ENCODE measurements at places on chromosomes 5 and 9.
A peak's percentile ranks its signal among the peaks of the same experiment; 100 is the strongest.

DNA sequence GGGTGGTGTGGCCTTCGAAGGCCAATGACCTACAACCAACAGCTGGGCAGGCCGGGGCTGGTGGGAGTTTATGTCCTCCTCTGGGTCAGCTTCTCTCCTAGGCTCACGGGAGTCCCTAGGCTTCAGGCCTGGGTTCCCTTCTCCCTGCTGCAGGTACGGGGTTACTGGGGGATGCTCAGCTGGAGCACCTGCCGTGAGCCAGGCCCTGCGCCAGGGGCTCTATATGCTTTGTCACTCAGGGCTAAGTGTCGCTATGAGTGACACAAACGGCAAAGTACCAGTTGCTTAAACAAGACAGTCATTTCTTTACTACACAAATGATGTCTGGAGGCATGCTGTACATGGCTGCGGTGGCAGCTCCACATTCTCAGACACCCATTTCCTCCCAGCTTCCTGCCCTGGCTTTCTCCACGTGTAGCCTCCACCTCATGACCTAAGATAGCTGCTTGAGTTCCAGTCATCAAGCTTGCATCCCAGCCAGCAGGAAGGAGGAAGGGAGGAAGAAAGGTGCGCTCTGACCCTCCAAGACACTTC is 22.5 kb upstream of the NINJ1 start:
- no peak for DNase-seq

GRCh38 chr5:143653256-143653655 is 158.7 kb upstream of the HMHB1 start:
- no peak for DNase-seq

DNA sequence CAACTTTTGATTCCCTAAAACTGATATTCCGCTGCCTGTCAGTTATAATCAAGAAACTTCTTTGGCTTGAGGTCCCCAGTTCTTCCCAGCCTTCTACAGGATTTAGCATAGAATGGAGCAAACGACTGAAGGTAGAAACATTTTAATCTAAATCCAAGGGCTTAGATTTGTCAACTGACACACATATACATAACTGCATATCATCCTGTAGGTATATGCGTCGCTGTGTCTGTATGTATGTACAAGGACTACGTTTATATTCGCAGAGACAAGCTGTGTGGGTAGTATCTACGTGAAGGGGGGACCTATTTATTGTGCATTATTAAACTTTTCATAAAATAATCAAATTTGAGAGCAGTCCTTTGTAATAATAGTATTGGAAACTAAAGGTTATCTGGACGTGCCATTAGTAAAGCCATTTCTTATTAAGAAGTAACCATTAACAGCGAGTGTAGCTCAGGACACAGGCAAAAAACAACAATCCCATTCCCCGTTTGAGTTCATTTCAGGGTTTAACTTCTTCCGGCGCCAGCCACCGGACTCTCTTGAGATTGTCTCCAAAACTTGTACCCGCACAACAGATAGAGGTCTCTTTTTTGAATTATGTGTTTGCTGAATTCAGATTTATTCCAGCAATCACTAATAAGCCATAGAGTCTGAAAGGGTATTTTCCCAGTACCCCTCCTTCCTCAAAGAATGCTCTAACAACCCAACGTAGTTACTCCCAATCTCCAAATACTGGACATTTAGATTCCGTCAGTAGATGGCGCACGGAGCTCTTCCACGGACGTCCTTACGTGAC is 2.1 kb upstream of the MLLT3 start:
- DNase-seq, result peak; percentile 74

DNA sequence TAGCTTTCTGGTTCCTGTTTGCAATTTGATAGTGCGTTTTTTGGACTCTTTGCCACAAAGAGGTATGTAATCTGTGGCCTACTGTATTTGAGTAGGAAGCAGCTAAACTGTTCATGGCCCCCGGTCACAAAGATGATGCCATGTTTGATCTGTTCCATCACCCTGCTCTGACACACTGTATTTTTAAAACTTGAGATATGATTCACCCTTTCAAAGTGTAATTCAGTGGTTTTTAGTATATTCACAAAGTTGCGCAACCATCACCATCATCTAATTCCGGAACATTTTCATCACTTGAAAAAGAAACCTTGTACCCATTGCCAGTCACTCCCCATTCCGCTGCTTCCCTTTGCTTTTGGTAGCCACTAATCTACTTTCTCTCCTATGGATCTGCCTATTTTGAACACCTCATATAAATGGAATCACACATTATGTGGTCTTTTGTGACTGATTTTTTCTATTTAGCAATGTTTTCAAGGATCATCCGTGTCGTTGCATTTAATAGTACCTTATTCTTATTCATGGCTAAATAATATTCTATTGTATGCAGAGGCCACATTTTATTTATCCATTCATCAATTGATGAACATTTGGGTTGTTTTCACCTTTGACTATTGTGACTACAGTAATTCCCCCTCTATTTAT is 141.6 kb downstream of the NR3C1 start:
- DNase-seq, result peak; percentile 73

- peak; percentile 72 for DNase-seq
These were observed 21.7 kb upstream of the NANS start for GRCh38 chr9:98034593-98035546.
